HCT116 (cell line): ENCODE measurements at places on chromosomes 5 and 9. TPM values are rescaled to one million over a fixed set of nuclear protein-coding genes. Genes with fewer than 3 reads are reported as not detected.

GRCh38 chr9:94928691-94929368 is 202.3 kb downstream of the AOPEP start:
- DNase-seq, result no peak

DNA sequence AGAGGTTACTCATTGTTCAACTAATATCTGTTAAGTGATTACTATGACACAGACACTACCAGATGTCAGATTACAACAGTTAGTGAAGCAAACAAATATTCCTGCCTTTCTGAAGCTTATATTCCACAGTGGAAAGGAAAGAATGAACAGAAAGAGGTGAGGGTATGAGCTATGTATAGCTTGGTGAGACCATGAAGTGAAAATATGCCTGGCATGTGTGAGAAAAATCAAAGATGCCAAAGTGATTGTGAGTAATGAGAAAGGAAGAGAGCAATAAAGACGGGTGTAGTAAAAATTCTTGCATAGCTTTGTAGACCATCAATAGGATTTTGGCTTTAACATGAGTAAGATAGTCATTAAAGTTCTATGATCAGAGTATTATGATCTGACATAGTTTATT is 734.5 kb upstream of the NUDT12 start:
- peak; percentile 3 for DNase-seq

The PCDHGA4 gene
- total RNA-seq, result not detected

The APC gene
- 24.0 TPM for total RNA-seq

DNA sequence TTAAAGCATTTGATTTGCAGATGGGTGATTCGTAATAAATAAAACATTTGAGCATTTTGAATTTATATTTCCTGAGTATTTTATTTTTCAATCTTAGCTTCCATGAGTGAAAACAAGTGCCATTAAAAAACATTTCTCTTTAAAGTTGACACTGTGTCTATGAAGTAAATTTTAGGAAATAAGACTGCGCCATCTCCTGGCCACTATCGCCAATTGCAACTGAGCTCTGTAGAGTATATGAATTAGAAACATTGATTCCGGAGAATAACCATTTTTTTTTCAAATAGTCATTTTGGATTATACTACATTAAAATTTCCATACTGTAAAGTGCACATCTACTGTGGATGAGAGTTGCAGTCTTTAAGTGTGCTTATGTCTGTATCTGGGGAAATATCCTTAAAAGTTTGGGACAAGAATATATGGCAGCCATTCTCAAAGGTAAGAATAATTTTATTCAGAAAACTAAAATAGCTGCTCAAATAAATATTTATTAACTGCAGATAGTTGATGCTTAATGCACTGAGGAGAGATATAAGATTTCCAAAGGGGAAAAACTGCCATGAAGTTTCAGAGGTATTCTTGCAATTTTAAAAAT is 5.9 kb downstream of the DMRTA1 start:
- DNase-seq, result peak; percentile 29
